ENCODE measurements at places on chromosomes 16 and 17. TPM values are rescaled to one million over a fixed set of nuclear protein-coding genes. Genes with fewer than 3 reads are reported as not detected.

GRCh38 chr17:41935641-41936040 is 5.2 kb downstream of the ODAD4 start:
- no peak for DNase-seq

SCNN1B gene
- 14.1 TPM for polyA plus RNA-seq

DNA sequence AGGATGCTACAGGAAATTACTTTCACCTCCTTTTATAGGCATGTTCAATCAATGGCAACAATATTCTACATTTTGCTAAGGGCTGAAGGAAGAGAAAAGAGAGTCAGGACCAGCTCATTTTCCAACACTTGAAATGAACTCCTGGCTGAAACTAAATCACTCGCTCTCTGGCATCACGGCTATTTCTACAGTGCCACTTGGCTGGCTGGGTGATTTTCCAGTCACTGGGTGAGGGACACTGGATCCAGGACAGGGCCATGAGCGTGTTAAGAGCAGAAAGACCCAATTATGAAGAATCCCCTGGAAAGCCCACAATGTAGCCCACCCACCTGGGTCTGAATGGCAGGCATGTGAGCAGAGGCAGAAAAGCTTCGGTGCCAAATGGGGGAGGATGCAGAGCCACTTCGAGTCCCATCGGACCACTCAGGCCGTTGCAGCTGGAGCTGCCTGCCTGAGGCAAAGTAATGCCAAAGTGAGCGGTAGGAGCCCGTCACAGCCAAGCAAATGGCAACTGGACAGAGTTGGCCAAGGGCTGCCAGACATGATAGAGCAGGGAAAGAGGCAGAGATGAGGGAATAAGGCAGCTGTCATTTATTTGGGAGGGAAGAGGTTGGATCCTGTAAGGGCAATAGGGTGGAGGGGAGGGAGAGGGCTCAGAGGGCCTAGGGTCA is 246.2 kb downstream of the STX8 start:
- DNase-seq = no peak

DNA sequence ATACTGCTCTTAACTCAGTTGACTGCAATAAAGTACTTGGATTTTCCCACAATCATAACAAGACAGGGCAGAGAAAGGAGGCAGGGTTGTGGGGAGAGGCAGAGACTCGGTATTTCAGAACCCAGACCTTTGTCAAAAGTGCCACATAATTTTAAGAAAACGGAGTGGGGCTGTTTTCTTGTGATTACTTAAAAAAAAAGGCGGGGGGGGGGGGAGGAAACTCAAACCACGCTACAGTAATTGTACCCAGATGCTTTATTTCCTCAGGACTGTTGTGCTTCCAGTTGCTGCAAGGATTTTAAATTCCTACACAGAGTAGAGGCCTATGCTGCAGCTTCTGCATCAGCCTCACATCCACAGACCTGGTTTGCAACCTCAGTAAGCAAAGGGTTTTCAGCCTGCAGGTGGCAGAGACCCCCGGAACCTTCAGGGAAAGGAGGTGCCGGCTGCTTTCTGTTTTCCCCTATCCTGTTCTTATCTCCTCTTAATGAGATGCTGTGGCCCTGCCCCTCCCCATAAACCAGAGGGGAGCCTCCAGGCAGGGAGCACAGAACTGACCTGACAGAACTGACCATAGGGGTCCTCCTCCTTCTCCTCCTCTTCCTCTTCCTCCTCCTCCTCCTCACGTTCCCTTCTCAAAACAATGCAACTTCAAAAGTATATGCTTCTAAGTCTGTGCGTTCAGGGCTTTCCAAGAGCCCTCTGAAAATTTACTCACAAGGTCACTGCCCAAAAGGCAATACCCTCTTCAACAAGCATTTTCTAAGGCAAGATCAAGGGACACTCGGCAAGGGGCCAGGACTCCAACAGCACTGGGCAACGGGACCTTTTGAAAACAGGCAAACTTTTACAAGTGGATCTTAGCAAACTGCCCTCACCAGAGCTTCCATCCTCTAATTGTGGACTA is 7.5 kb downstream of the AXIN2 start:
- DNase-seq = no peak

- no peak for DNase-seq
Measured at GRCh38 chr17:44345454-44346026, 438 bp downstream of the GRN start.

- no peak for DNase-seq
Measured at GRCh38 chr16:8816967-8817655, 19.5 kb downstream of the PMM2 start.

DNA sequence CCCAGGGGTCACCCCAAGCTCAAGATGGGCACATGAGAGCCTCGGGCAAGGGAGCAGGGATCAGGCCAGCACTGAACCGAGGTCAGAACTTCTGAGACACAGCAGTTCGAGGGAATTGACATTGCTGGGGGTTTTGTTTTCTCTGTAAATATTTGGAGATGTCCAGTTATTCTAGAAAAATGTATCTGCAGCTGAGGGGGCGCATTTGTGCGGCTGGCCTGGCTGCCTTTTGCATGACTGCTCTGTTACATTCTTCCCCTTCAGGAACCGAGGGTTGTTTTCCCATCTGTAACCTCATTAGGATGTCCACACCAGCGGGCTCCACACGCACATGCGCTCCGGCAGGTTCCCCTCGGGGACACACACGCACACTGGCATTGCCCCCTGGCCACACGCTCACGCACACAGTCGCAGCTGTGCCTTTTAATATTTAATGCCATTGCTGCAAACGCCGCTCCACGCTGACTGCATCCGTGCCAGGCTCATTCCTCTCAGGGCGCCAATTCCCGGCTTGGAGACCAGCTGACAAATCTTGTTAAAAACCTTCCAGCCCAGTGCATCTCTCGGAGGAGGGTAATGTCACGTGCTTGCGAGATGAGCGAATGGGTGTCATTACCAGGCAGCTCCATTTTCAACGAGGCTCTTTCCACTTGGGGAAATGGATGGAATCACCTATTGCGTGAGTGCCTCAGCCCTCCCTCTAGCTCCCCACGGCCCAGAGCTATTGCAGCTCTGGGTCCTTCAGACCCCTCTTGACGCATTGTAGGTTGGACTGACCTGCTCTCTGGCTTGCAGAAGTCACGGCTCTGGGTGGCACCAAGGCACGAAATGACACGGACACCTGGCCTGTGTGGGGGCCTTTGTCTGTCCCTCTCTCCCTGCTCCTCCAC is 13.1 kb downstream of the CCR7 start:
- DNase-seq = no peak

NUBP1 gene
- 31.3 TPM for polyA plus RNA-seq

GRCh38 chr17:72299592-72299991 is 178.8 kb downstream of the SOX9 start:
- DNase-seq = no peak

DNA sequence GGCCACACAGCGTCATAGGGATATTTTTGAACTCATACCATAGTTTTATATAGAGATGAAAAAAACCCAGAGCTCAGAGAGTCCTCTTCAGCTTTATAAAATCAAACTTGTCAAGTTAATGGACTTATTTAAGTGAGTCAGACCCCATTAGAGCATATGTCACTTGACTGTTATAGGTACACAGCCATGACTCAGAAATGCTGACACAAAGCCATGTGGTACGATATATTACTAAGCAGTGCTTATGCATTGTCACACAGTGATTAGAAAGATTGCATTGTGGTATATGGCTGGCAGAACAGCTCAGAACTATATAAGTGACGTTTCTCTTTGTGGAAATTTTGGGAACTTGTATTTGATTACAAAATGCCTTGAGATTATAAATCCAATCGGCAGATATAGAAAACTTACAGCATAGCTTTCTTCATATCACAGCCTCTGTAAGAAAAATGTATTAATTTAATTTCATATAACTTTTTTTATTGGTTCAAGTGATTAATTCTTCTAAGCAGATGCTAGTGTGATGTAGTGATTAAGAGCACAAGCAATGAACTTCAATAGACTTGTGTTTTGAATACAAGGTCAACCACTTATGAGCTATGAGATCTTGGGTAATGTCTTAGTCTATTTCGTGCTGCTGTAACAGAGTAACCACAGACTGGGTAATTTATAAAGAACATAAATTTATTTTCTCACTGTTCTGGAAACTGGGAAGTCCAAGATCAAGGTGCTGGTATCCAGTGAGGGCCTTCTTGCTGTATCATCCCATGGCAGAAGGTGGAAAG is 25.8 kb upstream of the GINS3 start:
- no peak for DNase-seq

DNA sequence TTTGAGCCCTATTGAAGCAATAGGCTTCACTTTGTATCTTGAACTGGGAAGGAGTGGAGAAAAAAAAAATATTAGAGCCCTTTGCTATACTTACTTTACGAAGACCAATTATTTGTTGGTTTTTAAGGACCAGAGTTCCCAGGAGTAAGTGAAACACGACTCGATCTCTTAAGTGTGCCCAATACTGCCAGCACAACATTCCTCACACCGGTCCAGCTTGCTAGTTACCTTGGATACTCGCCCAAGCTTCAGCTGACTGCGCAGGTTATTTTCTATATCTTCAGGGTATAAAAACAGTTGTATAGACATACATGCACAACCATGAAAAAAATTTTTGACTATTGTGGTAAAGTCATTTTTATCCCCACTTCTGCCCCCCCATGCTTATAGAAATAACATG is 72.1 kb downstream of the RPTOR start:
- DNase-seq = no peak

DNA sequence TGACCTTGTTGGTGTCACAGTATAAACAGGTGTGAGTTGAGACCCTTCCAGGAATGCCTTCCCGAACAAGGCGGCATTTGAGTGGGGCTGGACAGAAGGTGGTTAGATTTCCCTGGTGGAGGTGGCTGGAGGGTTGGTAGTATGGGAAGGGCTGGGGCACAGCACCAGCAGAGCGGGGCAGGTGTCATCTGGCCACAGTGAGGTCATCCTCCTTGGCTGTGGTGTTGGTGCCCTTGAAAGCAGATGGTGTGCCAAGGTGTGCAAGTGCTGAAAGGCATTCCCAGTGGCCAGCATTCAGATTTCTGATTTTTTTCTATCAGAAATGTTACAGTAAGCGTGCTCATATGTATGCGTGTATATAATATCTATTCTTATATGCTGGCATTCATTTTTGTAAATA is 126.6 kb downstream of the LAT start:
- no peak for DNase-seq

DNA sequence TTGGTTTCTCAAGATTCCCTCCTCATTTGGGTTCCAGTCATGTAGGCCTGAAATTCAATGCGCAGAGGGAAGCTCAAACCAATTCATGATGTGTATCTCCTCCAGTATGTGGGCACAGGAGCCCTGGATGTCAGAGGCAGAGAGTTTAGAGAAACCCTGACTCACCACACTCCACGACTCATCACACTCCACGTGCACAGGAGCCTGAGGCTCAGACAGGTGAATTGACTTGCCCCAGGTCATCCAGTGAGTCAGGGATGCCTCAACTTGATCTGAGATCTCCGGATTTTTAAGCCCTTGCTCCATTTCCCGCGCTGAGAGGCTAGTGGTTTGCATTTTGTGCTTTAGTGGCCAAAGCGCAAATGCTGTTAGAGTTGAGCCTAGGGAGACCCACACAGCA is 183.9 kb downstream of the HAPSTR1 start:
- DNase-seq = no peak

DNA sequence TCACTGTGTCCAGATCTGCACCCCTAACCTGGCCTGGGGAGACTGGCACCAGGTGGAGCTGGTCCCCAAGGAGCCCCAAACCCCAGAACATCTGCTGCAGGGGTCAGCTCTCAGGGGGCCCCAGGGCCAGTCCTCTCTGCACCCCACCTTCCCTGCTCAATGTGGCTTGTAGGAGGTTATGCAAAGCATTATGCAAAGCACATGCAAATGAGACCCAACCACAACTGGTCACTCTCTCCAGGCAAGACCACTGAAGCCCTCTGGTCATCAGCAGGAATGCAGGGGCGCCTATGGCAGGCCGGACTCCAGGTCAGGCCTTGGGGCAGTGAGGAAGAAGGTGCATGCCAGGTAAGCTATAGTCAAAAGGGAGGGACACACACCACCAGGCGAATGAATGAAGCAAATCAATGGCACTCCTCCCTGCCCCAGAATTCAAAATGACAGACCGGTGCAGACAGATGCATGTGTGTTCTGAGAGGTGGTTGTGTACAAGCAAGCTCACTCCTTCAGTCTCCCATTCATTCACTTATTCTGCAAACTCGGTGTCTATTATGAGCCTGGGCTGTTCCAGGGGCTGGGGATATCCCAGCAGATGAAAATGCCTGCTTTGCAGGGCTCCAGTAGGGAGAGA is 48.0 kb downstream of the TMEM235 start:
- no peak for DNase-seq
